ENCODE measurements at places on chromosomes 2 and 18. TPM values are rescaled to one million over a fixed set of nuclear protein-coding genes. Genes with fewer than 3 reads are reported as not detected.

DNA sequence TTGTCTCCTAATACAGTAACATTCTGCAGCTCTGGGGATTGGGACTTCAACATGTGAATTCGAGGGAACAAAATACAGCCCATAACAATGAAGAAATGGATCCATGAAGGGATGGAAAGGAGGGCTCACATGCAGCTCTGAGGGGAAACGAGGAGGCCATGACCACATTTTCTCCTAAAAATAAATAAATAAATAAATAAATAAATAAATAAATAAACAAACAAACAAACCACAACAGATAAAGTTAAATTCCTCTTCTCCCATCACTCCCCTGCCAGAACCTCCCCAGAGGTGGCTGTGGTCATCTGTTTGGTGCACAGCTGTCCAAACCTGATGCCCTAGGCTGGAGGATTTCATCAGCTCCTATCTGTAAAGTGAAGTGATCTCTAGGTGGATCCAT lies 42.7 kb downstream of the MAL start:
- no peak for DNase-seq

DNA sequence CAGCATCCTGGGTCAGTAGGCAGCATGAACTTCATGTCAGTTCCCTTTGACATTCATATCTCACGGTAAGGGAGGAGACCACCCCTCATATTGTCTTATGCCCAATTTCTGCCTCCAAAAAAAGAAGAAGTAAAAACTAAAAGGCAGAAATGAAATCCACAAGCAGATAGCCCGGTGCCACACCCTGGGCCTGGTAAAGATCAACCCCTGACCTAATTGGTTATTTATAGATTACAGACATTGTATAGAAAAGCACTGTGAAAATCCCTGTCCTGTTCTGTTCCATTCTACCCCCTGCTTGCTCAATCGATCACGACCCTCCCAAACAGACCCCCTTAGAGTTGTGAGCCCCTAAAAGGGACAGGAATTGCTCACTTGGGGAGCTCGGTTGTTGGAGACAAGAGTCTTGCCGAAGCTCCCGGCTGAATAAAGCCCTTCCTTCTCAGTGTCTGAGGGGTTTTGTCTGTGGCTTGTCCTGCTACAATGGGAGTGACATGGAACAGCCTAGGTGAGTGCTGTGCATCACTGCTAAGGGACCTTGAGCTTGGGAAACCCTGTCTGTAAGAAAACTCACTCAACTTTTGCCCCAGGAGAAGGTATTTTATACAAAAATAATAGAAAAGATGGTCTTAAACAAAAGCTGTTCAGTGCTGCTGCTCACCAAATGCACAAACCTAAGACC lies 11.1 kb downstream of the NDUFV2 start:
- no peak for DNase-seq

DNA sequence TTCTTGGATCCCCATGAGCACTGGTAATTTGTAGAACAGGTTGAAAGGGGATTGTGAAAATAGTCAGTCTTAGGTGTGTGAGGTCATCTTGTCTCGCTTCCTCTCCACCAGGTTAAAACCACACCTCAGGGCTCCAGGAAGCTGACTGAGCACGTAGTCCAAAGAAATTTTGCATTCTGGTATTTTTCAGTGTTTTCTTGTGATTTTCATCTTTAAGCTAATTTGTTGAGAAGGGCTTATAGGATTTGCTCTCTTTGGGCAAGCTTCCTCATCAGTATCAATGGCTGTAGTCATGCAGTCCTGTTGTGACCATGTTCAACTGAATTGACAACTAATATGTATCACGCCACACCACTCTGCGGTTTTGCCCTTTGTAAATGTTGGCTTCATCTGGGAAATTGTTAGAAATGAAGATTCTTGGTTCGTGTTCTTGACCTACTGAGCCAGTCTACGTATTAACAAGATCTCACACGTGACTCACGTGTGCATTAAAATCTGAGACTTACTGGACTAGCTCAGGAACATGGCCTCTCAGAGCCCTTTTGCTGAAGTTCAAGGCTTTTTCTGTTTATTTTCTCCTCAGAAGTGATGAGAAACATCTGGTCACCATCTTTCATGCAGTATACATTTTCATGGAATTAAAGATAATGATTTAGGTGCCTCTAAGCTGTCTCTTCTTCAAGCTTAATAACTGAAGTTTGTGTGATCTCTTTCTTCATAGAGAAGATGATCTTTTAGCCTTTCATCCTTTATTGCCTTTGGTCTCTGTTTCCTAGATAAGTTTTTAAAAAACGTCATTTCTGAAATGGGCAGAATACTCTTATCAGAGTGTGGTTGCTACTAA lies 32.8 kb downstream of the FMNL2 start:
- no peak for DNase-seq

GRCh38 chr2:146868051-146868450 lies 976.8 kb upstream of the ACVR2A start:
- DNase-seq: no peak

DNA sequence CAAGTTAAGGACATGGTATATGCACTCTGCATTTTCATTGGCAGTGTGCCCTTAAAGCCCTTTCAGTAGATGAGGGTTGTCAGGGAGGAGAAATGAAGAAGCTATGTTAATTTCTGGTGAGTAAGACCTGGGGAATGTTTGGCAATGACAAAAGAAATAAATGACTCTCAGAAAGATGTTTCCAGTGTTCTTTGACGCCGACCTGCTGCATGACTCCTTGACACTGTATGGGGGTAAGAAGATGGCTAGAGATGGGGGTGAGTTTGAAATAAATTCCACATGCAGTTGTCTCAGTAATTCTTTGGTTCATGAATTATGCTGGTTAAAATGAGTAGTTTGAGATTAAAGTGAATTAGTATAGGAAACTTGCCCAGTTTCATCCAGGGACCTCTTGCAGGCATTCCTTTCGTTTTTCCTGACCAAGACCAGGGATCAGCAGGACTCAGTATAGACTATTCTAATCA lies 5.9 kb downstream of the CCDC121 start:
- DNase-seq: no peak

GRCh38 chr2:5846881-5847280 lies 154.7 kb downstream of the SOX11 start:
- DNase-seq: no peak

DNA sequence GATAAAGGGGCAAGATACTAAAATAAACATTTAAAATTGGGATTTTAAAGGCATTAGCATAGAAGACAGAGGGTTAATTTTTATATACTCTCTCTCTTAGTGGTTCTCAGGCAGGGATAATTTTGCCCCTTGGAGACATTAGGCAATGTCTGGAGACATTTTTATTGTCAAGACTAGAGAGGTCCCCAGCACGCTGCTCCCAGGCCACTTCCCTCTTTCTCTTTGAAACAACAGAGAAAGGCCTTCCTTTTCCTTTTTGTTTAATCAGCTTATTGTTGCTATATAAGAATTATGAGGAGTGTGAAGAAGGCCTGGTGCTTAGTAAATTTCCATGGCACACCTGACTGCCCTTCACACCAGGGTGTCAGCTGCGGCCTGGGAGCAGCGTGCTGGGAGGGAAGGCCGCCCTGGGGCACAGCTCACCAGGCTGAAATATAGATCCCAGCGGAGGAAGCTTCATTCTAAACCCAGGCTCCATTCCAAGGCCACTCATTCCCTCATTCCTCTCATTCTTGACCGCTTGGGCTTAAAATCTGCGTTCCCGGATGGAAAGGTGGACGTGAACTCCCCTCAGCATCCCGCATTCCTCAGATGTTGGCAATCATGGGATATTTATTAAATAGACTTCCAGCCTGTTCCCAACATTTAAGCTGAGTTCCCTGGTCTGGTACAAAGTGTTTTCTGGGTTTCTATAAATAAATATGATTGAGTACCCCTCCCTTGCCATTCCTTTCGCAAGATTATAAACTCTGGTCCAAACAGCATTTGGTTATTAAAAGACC lies 22.5 kb downstream of the SLC14A2 start:
- DNase-seq: no peak

Gene ILKAP
- 78.2 TPM for total RNA-seq

Gene IL36RN
- not detected for total RNA-seq

Gene SLC16A14
- total RNA-seq: 0.14 TPM

Gene CD302
- total RNA-seq: 0.81 TPM

Gene CDH7
- not detected for total RNA-seq

Gene RASGRP3
- total RNA-seq: 3.9 TPM

All from CD4-positive, alpha-beta memory T cell (primary cell).